ENCODE measurements at places on chromosomes 3 and 15.

GRCh38 chr15:96336596-96337364 is 6.3 kb downstream of the NR2F2 start:
- DNase-seq: no peak

DNA sequence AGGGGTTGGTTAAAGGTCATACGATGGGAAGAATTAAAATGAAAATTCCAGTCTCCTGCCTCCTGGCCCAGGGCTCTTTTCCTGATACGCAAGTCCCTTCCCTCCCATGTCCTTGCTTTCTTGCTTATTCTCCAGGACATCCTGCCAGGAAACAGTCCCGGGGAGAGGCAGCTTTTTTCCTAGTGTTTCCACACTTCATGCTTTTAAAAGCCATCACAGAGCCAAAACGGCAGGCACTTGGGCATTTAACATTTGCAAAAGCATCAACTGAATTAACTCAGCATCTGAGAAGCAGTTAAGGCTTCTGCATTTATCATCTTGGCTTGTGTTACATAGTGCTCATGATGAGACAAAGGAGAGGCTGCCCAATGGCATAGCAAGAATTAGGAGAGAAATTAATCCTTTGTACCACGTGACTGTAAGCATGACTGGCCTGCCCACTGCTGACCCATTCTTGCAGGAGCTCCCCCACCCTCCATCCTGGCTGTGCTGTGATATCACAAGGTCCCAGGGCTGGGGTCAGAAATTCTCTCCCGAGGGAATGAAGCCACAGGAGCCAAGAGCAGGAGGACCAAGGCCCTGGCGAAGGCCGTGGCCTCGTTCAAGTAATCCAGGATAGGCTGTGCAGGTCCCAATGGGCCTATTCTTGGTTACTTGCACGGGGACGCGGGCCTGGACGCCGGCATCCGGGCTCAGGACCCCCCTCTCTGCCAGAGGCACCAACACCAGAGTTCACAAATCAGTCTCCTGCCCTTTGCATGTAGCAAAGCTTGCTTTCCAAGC is 21.6 kb upstream of the VILL start:
- DNase-seq: no peak

- no peak for DNase-seq
Measured at GRCh38 chr3:126472277-126473006, 3.2 kb downstream of the ZXDC start.

- DNase-seq: no peak
Measured at GRCh38 chr3:135622656-135623055, 342.9 kb upstream of the PPP2R3A start.

GRCh38 chr15:72923289-72923688 is 129.0 kb upstream of the NEO1 start:
- DNase-seq: no peak

GRCh38 chr3:177228601-177229190 is 31.4 kb upstream of the TBL1XR1 start:
- DNase-seq: no peak

DNA sequence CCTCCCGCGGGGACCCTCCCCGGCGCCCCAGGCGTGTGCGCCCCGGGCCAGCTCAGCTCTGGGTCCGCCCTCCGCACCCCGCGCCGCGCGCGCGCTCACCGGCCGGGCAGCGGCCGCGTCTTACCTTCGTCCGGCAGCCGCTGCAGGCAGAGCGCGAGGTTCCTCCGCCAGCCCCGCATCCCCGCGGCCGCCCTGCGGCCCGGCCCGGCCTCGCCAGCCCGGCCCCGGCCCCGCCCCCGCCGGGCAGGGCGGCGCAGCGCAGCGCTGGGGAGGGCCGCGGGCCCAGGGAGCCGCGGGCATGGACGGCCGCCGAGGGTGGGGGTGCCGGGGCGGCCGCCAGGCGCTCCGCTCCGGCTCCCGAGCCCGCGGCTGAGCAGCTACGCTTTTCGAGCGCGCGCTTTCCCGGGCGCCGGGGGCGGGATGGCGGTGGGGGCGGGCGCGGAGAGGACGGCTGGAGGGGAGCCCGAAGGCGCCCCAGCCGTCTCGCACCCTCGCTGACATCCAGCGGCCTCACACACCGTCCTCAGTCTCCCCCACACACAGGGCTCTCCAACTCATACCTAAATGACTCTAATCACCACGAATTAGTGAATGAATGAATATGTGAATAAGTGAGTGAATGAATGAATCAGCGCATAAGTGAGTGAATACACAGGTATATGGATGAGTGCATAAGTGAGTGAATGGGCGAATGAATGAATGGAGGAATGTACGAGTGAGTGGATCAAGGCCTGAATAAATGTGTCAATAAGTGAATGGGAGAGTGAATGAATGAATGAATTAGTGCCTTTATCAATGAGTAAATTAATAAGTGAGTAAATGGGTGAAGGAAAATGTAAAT is 48.5 kb upstream of the CCDC174 start:
- no peak for DNase-seq

DNA sequence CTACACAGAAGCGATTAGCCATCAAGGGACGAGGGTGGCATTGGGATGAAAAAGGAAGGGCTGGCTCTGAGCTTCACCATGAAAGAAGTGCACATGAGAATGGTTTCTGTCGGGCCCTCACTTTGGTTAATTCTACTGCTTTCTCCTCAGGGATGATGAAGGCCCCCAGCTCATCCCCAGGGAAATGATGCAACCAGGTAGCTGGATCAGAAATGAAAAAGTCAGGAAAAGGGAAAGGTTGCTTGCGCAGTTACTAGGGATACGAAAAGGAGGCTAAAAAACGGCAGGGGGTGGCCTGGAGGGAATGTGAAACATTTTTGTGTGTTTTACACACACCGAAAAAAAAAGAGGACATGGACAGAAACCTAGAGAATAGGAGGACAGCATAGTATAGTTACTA is 1.4 kb upstream of the SLC27A2 start:
- no peak for DNase-seq

- no peak for DNase-seq
Measured at GRCh38 chr3:130915567-130916292, 21.8 kb downstream of the ATP2C1 start.

- DNase-seq: no peak
Measured at GRCh38 chr3:183038221-183038620, 57.9 kb upstream of the DCUN1D1 start.

DNA sequence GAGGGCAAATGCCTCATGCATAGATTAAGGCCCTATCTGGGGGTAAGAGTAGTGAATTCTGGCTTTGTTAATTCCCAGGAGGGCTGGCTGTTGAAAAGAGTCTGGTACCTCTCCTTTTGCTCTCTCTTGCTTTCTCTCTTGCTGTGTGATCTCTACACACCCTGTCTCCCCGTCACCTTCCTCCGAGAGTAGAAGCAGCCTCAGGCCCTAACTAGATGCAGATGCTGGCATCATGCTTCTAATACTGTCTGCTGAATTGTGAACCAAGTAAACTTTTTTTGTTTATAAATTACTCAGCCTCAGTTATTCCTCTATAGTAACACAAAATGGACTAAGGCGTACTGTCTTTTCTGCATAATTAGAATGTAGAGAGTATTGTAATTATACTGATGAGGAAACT is 908.1 kb downstream of the DIPK2A start:
- DNase-seq: no peak

- DNase-seq: no peak
Measured at GRCh38 chr15:77753281-77753873, 120.7 kb upstream of the LINGO1 start.

DNA sequence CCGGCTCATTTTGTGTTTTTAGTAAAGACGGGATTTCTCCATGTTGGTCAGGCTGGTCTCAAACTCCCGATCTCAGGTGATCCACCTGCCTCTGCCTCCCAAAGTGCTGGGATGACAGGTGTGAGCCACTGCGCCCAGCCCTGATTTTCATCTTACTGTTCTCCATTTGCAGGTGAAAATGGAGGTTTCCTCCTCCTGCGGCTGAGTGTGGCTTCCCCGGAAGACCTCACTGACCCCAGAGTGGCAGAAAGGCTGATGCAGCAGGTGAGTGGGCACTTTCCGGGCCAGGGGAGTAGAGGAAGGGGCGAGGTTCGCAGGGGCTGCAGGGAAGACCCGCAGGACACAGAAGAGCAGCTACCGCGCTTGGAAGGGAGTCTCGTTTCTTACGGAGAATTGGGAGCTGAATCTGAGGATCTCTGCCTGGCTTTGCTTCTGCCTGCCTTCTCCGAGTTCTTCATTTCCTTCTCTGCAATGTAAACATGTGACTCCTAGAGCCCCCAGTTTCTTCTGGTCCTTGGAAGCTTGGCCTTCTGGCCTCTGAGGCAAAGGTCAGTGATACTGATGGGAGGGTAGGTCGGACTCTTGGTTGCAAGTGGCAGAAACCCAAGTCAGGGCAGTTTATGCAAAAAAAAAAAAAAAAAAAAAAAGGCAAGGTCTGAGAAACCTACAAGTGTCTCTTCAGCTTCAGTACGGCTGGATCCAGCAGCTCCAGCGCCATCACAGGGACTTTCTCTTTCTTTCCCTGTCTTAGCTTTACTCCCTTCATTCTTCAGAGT is 8.9 kb downstream of the MUC20 start:
- no peak for DNase-seq

DNA sequence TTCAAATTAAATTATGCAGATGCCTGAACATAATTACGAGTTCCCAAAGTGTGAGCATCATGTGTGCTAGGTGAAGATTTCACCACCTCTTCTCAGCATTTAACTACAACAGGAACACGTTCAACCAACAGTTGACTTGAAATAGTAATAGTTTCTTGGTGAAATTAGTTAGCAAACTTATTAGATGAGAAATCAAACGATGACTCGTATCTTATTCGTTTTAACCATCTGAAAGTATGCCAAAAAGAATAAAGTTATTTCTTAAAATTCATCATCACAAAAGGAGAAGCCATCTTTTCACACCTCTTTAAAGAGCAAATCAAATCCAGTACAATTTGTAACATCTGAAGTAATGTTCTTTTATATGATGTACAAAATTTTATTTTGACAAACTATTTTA is 2.3 kb downstream of the BNC1 start:
- DNase-seq: no peak

- DNase-seq: no peak
Measured at GRCh38 chr15:44038755-44039191, 156.3 kb downstream of the FRMD5 start.

DNA sequence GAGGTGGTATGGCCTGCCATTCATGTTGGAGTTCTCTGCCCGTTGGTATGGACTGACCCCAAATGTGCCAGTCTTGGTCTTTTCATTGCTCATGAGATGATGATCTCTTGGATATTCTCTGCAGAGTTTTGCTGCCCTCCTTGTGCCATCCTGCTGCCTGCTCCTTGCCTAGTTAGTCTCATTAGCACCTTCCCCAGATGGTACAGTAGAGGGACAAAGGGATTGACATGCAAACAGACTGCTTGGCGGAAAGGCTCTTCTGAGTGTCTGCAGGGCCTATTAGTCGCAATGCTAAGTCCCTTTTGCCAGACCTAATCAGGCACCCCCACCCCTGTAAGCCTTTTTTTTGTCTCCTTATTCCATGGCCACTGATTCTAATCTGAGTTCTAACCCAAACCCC is 90.6 kb downstream of the ARNT2 start:
- no peak for DNase-seq
